Left ventricle myocardium inferior (tissue), 1 donor: ENCODE measurements at places on chromosomes 3 and 15. TPM values are rescaled to one million over a fixed set of nuclear protein-coding genes. Genes with fewer than 3 reads are reported as not detected.

POPDC2 gene
- 512 TPM for total RNA-seq

GRCh38 chr3:132016061-132017041 is 18.5 kb downstream of the CPNE4 start:
- no peak for DNase-seq
- no peaks in the 10 kb centered on the region for H3K36me3 ChIP-seq
- no peak overlapping the region for H3K4me3 ChIP-seq

GRCh38 chr3:106877627-106878026 is 499.6 kb upstream of the CCDC54 start:
- H3K4me3 ChIP-seq = no peak overlapping the region
- H3K27ac ChIP-seq = no peak overlapping the region
- no peaks in the 10 kb centered on the region for H3K36me3 ChIP-seq
- no peaks in the 10 kb centered on the region for H3K27me3 ChIP-seq
- no peak for DNase-seq

GMPS gene
- total RNA-seq = 29.4 TPM

GRCh38 chr3:194259982-194260766 is 91.0 kb downstream of the CPN2 start:
- H3K27me3 ChIP-seq = no peaks in the 10 kb centered on the region
- H3K4me1 ChIP-seq = peaks cover 18% of the 10 kb centered on the region
- H3K36me3 ChIP-seq = no peaks in the 10 kb centered on the region
- no peak overlapping the region for H3K27ac ChIP-seq
- no peak for DNase-seq

GPR149 gene
- not detected for total RNA-seq

CHRNA7 gene
- 0.60 TPM for total RNA-seq

GRCh38 chr3:5692446-5692845 is 504.9 kb downstream of the EDEM1 start:
- H3K4me1 ChIP-seq = no peaks in the 10 kb centered on the region
- H3K4me3 ChIP-seq = no peak overlapping the region
- H3K27me3 ChIP-seq = no peaks in the 10 kb centered on the region

DNA sequence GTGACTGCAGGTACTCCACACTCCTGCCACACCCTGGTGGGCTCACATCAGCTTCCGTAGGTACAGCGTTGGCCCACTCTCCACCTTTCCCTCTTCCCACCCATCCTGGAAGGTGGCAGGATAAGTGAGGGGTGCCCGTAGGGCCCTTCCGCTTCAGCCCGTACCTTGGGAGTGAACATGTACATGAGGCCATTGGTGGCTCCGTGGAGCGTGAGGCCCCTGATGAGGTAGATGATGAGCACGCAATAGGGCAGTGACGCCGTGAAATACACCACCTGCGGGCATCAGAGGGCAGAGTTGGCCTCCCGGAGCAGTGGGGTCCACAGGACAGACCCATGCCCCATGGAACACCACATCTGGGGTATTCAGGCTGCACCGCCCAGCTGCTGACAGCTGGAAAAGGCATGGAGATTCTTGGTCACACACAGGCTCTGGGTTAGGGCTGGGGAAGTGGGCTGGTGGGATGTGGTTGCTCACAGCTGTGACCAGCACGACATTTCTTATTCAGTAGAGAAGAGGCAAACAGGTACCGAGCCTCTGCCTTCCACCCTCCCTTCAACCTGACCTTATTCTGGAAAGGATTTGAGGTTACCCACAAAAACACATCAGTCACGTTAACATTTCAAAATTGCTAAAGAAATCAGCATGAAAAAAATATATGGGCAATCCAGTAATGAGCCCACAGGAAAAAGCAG is 23.8 kb downstream of the SLC6A20 start:
- H3K27ac ChIP-seq = no peak overlapping the region
- no peak for DNase-seq
- no peaks in the 10 kb centered on the region for H3K27me3 ChIP-seq
- no peaks in the 10 kb centered on the region for H3K4me1 ChIP-seq
- no peak overlapping the region for H3K4me3 ChIP-seq
- no peaks in the 10 kb centered on the region for H3K36me3 ChIP-seq

DNA sequence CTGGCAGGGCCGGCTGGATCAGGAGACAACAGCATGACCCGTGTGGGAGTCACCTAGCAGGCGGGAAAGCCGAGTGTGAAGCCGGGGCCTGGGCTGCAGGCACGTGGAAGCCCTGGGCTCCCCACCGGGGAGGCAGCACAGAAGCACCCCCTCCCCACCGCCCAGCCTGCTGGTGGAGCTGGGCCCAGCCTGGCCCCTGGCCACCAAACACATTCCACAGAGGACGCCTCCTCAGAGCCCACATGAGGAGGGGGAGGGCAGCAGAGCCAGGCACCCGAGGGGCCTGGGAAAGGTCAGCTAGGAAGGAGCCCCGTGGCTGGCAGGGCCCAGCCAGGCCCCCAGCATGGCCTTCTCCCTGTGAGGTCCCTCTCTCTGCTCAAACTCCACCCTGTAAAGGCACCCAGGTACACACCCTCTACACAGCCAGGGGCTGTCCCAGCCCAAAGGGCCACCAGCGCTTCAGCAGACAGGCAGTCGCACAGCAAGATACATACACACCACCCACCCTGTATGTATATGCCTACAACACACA is 4.5 kb downstream of the PLXNB1 start:
- peaks cover 4% of the 10 kb centered on the region for H3K36me3 ChIP-seq
- peak overlapping the region; percentile 94 for H3K27ac ChIP-seq
- peak; percentile 61 for DNase-seq
- peaks cover 91% of the 10 kb centered on the region for H3K4me1 ChIP-seq

GRCh38 chr3:17811646-17812045 is 69.2 kb upstream of the TBC1D5 start:
- no peak for DNase-seq
- no peak overlapping the region for H3K4me3 ChIP-seq
- H3K27me3 ChIP-seq = no peaks in the 10 kb centered on the region
- no peaks in the 10 kb centered on the region for H3K36me3 ChIP-seq
- no peak overlapping the region for H3K27ac ChIP-seq

KLHL6 gene
- total RNA-seq = 0.69 TPM

GRCh38 chr3:157109267-157110141 is 50.4 kb downstream of the CCNL1 start:
- H3K4me1 ChIP-seq = peaks cover 62% of the 10 kb centered on the region
- peak overlapping the region; percentile 84 for H3K27ac ChIP-seq
- H3K36me3 ChIP-seq = no peaks in the 10 kb centered on the region
- no peak overlapping the region for H3K4me3 ChIP-seq
- no peaks in the 10 kb centered on the region for H3K27me3 ChIP-seq
- peak; percentile 43 for DNase-seq

DNA sequence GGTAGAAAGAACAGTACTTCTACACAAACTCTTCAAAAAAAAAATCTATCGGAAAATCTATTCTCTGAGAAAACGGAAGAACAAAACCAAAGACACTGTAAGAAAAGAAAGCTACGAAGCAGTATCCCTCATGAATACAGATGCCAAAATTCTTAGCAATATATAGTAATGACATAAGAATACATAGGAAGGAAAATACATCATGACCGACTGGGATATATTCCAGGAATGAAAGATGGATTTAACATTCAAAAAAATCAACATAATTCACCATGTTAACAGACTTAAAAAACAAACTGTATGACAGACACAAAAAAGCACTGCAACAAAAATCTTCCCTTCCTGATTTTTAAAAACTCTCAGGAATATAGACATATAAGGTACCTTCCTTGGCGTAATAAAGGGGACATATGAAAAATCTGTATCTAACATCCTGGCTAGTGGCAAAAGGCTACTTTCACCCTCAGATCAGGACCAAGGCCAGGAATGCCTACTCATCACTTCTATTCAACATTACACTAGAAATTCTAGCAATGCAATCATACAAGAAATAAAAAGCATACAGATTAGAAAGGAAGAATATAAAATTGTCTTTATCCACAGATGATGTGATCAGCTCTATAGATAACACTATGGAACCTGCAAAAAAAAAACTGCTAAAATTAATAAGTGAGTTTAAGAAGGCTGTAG is 77.6 kb upstream of the XXYLT1 start:
- no peaks in the 10 kb centered on the region for H3K27me3 ChIP-seq
- peaks cover 4% of the 10 kb centered on the region for H3K4me1 ChIP-seq

DNA sequence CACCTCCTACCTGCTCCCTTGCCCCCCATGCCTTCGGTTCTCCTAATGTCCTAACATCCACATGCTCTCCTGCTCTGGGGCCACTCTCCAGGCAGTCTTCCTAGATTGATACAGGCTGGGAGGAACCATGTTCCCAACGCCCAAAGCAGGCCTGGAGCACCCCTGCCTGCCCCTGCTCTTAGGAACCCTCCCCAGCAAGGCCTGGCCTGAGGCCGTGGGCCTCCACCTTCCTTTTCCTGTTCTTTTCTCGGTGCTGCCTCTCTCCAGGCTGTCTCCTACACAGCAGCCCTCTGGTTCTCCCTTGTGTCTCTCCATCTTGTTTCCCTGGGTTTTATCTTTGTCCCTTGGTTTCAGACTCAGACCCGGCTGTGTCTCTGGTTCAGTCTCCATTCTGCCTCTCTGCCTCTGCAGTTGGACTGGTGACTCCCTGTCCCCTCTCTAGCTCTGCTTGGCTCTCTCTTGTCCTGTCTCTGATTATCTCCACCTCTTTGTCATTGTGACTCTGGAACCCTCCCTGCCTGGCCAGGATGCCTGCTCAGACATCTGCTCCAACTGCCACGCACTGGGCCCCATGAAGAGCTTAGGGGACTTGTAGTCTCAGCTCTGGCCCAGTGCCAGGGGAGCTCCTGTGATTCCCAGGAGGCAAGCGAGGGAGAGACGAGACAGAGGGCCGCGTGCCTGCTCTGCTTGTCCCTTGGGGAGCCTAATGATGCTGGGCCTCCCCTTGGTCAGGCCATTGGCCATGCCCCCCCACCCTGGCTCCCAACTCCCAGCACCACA is 26.0 kb upstream of the RPL29 start:
- H3K36me3 ChIP-seq = no peaks in the 10 kb centered on the region
- H3K27ac ChIP-seq = peak overlapping the region; percentile 92
- peaks cover 99% of the 10 kb centered on the region for H3K4me1 ChIP-seq
- H3K4me3 ChIP-seq = peak overlapping the region; percentile 65

- H3K27me3 ChIP-seq = no peaks in the 10 kb centered on the region
- no peaks in the 10 kb centered on the region for H3K4me1 ChIP-seq
- H3K4me3 ChIP-seq = no peak overlapping the region
- no peak for DNase-seq
These were observed 32.9 kb downstream of the MTHFS start for GRCh38 chr15:79863886-79864285.

IGDCC3 gene
- total RNA-seq = 0.16 TPM

CPNE4 gene
- 17.9 TPM for total RNA-seq

DNA sequence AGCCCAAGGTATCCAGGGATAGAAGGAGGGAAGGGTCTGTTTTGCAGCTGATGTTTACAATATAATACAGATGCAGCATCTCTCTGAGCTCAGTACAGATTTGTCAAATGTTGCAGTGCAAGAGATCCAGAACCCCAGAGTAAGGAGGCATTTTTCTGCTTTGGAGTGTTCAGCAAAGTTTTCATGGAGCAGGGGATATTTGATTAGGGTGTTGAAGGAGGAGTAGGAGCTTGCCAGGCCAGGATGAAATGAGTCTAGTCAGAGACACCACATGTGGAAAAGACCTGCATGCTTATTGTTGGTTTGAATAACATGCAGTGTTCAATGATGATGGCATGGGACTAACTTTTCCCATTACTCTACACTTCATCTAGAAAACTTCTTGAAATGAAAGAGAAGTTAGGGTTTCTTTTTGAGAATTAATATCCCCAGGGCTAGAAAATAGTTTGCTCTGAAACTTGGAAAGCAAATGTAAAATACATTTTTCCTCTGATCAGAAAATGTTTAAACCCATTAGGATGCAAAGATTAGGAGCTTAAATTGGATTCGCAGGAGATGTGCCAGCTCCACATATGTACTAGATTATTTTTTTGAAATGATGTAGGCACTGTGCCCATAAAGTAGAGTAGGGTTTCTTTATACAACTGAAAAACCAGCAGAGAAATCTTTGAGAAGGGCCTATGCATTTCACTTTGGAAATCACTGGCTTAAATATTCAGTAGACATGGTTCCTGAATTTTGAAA is 243.8 kb downstream of the CACNA2D3 start:
- H3K27me3 ChIP-seq = no peaks in the 10 kb centered on the region
- no peaks in the 10 kb centered on the region for H3K36me3 ChIP-seq
- no peak overlapping the region for H3K4me3 ChIP-seq
- H3K27ac ChIP-seq = no peak overlapping the region
- peaks cover 5% of the 10 kb centered on the region for H3K4me1 ChIP-seq

GCSAM gene
- total RNA-seq = 0.25 TPM

DNA sequence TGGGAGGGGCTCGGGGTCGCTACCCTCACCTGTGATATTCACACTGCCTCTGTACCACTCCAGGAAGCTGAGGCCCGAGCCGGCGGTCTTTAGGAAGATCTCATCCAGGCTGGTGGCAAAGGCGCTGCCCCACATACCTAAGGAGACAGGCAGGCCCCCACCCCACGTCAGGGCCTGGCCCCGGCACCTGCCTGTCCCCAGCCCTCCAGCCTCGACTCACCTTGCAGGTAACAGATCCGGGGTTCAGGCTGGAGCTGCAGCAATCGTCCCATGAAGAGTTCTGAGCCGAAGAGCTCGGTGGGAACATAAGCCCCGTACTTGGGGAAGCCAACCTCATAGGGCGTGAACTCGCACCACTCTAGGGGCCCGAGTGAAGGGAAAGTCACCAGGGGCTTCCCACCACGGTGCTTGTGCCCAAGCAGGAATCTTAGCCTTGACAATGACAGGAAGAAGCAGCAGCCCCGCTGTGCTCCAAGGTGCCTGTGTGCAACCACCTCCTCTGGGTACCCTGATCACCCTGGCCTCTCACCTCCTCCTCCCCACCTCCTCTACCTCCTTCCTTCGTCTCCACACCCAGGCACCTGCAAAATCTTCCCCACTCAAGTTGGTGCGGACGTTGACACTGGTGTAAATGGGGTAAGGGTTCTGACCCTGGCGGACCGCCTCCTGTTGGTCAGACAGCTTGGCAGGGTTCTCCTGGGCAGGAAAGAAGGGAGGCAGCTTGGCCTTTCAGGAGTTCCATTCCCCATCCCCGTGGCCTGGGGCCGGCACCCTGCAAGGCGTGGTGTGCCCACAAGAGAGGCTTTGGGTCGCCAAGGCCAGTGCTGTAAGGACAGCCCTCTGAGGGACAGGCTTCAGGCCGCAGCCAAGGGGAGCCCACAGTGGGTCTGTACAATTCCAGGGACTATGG is 10.6 kb downstream of the PLA2G4F start:
- no peaks in the 10 kb centered on the region for H3K27me3 ChIP-seq
- H3K4me3 ChIP-seq = no peak overlapping the region
- peaks cover 10% of the 10 kb centered on the region for H3K4me1 ChIP-seq
- no peaks in the 10 kb centered on the region for H3K36me3 ChIP-seq

- no peak for DNase-seq
- H3K4me1 ChIP-seq = peaks cover 25% of the 10 kb centered on the region
- H3K27ac ChIP-seq = no peak overlapping the region
- no peaks in the 10 kb centered on the region for H3K36me3 ChIP-seq
These were observed 3.5 kb upstream of the KLF15 start for GRCh38 chr3:126360714-126361060.

FILIP1L gene
- total RNA-seq = 84.9 TPM

OTOL1 gene
- total RNA-seq = not detected

DNA sequence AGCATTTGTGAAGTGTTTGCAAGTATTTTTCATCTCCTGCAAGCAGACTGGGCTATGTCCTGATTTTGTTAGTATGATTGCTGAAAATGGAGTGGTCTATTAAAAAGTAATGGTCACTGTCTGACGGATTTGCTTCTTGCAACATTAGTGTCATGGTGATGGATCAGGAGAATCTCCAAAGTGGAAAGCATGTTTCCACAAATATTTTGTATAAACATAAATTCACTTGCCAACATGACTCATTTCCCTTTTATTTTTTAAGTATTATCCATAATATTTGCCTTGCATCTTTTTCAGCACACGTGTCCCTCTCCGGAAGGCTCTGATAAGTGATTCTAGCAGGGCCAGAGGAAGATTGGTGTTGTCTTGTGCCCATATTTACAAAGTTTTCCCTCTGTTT is 27.4 kb upstream of the CACNA2D3 start:
- H3K36me3 ChIP-seq = no peaks in the 10 kb centered on the region
- no peak overlapping the region for H3K4me3 ChIP-seq
- H3K4me1 ChIP-seq = peaks cover 4% of the 10 kb centered on the region
- DNase-seq = no peak
- no peak overlapping the region for H3K27ac ChIP-seq
